ENCODE measurements at places on chromosomes 2 and 18.
A peak's percentile ranks its signal among the peaks of the same experiment; 100 is the strongest.

DNA sequence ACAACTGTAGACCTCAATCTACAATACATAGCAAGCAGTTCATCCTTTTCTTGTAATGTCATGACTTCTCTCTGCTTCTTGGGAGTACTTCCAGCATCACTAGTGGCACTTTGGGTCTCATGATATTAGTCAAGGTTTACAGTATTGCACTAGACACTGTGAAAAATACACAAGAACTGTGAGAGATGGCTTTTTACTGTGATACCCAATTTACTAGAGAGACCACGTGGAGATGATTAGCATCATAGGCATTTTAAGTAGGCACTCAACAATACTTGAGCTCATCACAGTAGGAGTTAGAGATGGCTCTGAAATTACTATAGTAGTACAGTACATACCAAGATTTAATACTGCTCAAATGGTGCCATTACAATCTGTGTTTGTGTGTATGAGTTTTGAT is 112.8 kb upstream of the EML6 start:
- no peak for DNase-seq

DNA sequence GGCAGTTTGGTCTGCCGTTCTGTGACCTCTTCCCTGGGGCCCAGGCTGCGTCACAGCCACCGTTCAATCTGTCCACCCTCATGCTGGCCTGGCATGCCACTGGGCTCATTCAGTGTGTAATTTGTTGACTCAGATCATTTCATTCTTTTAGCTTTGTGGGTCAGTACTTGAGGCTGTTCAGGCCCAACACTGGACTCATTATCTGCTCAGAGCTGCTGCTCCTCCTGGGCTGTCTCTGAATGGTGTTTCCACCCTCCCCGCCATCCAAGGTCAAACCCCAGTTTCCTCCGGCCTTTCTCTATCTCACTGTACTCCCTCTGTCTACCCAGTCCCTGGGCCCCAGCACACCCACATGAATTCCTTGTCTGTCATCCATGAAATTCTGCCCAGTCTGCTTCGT is 152.4 kb upstream of the NCK2 start:
- DNase-seq: no peak

GRCh38 chr18:12059334-12060181 is 34.1 kb upstream of the ANKRD62 start:
- DNase-seq: no peak

- DNase-seq: no peak
These were observed 1.1 kb downstream of the MARCHF4 start for GRCh38 chr2:216370961-216371712.

GRCh38 chr2:55224761-55225261 is 7.3 kb downstream of the CLHC1 start:
- DNase-seq: no peak

- no peak for DNase-seq
These were observed 3.5 kb upstream of the NFATC1 start for GRCh38 chr18:79392226-79392625.

DNA sequence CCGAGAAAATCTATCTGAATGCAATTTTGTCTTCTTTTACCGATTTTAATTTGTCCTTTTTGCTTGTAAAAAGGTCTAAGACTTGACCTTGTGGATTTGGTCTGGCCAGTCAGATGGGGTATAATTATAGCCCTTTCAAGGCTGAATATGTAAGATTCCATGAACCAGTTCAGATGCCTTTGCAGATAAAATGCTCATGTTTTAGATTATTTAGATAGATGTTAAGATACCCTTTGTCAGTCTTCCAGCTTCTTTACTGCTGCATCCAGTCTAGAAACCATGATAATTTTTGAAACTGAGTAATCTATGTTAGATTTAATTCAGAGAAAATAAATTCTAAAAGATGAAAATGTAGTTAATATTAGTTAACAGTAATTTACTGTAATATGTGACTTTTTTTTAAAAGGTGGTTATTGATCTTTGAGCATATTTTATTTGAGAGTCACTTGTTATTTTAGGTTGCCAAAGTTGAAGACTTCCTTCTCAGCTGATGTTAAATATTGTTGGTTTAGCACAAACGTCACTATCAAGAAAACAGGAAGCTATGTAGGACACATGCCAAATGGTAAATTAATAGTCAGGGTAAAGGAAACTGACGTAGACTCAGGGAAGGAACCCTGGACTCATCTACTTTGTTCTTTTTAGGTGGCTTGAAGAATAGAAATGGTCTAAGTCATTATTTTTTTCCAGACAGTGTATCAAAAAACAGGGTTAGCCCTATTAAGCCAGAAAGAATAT is 29.8 kb downstream of the BABAM2 start:
- peak; percentile 54 for DNase-seq

- DNase-seq: no peak
These were observed 433.5 kb upstream of the LRATD1 start for GRCh38 chr2:14199040-14199439.

DNA sequence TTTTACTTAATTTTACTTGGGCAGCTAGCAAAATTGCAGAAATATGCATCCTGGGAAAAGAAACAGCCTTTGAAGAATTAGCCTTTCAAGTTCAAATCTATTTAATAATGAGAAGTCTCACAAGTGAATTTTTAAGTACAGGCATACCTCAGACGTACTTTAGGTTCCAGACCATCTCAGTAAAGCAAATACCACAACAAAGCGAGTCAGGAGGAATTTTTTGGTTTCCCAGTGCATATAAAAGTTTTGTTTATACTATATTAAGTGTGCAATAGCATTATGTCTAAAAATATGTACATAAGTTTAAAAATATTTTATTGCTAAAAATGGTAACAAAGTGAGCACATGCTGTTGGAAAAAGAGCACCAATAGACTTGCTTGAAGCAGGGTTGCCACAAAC is 50.8 kb upstream of the TWSG1 start:
- no peak for DNase-seq

- DNase-seq: no peak
These were observed 36.7 kb downstream of the ASAP2 start for GRCh38 chr2:9243357-9243756.

- no peak for DNase-seq
These were observed 102.0 kb upstream of the PIEZO2 start for GRCh38 chr18:11251229-11251890.

Data from lung (tissue), 17 donors.